ENCODE measurements at places on chromosomes 1 and 21.

DNA sequence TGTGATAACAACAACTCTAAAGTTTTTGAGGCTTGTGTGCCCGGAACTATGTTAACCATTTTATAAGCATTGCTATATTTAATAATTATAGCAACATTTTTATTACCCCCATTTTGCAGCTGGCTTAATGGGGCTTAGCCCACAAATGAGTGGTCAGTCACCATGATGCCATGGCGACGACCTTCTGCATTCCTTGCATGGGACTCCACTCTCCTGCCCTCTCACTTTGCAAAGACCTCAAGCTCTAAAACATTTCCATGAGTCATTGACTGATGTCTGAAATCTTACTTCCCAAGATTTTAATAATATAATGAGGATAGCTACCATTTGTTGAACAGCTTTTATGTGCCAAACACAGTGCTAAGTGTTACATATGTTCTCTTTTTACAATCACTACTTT lies 15.4 kb downstream of the NGF start:
- DNase-seq, result no peak
- no peak overlapping the region for H3K4me3 ChIP-seq
- peaks cover 17% of the 10 kb centered on the region for H3K4me1 ChIP-seq
- H3K27me3 ChIP-seq, result no peaks in the 10 kb centered on the region

- peaks cover 26% of the 10 kb centered on the region for H3K4me1 ChIP-seq
- peak; percentile 75 for DNase-seq
- no peak overlapping the region for H3K27ac ChIP-seq
- H3K36me3 ChIP-seq, result no peaks in the 10 kb centered on the region
Observed at GRCh38 chr21:39020751-39021477, 162.3 kb downstream of the PSMG1 start.

- DNase-seq, result no peak
- H3K4me1 ChIP-seq, result no peaks in the 10 kb centered on the region
- no peaks in the 10 kb centered on the region for H3K27me3 ChIP-seq
- H3K4me3 ChIP-seq, result no peak overlapping the region
Observed at GRCh38 chr1:92291372-92291999, 7.3 kb downstream of the GLMN start.

DNA sequence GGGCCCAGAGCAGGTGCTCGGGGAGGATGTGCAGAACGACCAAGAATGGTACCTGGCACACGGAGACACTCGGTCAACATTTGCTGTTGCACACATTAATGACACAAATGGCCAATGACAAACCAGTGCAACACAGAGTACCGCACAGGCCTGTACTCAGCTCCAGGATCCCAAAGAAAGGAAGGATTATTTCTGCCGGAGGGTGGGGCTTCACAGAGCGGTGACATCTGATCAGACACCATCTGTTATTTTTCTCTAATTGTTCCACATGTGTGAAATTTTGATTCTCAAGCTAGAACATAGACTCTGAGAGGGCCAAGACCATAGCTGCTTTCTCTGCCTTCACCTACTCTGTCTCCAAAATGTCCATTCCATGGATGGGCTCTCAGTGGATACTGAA lies 100.4 kb downstream of the MRPL37 start:
- DNase-seq, result no peak
- H3K4me3 ChIP-seq, result no peak overlapping the region
- H3K27ac ChIP-seq, result peak overlapping the region; percentile 60

DNA sequence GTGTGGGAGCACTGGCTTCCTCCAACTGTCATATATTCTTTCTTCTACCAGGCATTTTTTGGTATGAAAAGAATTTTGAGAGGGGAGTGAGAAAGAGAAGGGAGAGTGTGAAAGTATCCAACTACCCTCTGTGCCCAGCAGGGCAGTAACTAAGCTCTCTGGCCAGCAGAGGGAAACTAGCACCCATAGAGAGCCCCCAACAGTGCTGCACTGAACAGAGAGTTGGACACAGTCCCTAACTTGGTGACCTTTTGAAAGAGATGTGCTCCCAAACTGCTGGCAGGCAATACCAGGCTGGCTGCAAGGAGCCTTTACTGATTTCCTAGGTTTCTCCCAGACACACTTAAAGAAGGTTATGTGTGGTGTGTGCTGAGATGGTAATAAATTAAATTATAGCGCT lies 118.8 kb upstream of the PBX1 start:
- DNase-seq, result peak; percentile 24
- H3K4me3 ChIP-seq, result no peak overlapping the region
- no peaks in the 10 kb centered on the region for H3K4me1 ChIP-seq
- H3K36me3 ChIP-seq, result no peaks in the 10 kb centered on the region

- H3K36me3 ChIP-seq, result no peaks in the 10 kb centered on the region
- H3K27me3 ChIP-seq, result no peaks in the 10 kb centered on the region
- H3K4me1 ChIP-seq, result peaks cover 5% of the 10 kb centered on the region
Observed at GRCh38 chr1:227445746-227446145, 117.6 kb upstream of the ZNF678 start.

GRCh38 chr21:44258056-44258725 lies 3.5 kb downstream of the DNMT3L start:
- DNase-seq, result no peak
- H3K4me1 ChIP-seq, result no peaks in the 10 kb centered on the region

DNA sequence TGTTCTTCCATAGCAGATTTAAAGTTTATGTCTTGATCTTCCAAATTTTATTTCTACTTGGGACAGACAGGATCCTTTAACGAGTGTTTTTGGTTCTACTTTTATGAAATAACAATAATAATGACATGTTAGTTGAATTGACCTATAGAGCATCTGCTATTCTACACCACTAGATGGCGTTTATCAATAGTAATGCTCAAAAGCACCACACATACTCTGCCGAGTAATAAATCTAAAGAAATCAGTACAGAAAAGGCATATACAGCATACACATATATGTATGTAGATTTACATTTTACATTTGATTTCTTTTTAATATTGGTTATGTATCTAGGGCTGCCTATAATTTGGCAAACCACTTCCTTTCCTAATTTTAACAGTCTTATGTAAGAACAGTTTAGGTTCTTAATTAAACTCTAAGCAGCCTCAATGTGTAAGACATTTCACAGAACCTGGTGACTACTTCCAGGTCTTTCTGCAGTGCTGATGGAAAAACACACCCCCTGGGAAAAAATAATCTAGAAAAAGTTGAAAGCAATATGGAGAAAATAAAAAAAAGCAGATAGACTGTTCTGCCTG lies 5.9 kb upstream of the SIPA1L2 start:
- DNase-seq, result no peak
- H3K27ac ChIP-seq, result no peak overlapping the region
- no peak overlapping the region for H3K4me3 ChIP-seq
- no peaks in the 10 kb centered on the region for H3K4me1 ChIP-seq
- H3K27me3 ChIP-seq, result no peaks in the 10 kb centered on the region
- no peaks in the 10 kb centered on the region for H3K36me3 ChIP-seq

DNA sequence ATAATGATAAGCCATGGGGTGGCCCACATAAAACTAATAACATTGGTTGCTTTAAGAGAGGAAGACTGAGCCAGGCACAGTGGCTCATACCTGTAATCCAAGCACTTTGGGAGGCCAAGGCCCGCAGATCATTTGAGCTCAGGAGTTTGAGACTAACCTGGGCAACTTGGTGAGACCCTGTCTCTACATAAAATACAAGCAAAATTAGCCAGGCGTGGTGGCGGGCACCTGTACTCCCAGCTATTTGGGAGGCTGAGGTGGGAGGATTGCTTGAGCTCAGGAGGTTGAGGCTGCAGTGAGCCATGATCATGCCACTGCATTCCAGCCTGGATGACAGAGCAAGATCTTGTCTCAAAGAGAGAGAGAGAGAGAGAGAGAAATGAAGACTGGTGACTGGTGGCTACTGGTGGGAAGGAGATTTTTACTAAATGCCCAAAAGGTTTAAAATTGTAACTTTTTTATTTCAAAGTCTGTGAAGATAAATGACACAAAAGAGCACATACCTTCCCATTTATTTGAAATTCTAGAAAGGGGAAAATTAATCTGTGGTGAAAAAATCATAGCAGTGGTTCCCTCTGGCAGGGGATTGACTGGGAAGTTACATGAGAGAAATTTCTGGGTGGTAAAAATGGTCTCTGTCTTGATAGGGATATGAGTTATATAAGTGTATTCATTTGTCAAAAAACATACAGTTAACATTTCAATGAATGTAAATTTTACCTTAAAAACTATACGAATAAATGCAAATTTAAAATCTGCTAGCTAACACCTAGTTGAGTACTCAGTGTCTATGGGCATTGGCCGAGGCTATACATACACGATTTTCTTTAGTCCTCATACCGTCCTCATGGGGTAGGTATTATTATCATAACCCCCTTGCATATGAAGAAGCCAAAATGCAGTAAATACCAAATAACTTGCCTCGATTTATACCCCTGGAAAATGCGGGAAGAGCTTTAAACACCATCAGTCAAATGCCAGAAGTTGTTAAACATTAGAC lies 2.2 kb upstream of the NBPF1 start:
- no peak overlapping the region for H3K4me3 ChIP-seq
- no peaks in the 10 kb centered on the region for H3K36me3 ChIP-seq
- peaks cover 3% of the 10 kb centered on the region for H3K4me1 ChIP-seq
- no peaks in the 10 kb centered on the region for H3K27me3 ChIP-seq

- H3K36me3 ChIP-seq, result no peaks in the 10 kb centered on the region
- no peak overlapping the region for H3K27ac ChIP-seq
- H3K4me3 ChIP-seq, result no peak overlapping the region
Observed at GRCh38 chr1:87958716-87959115, 630.0 kb downstream of the LMO4 start.

GRCh38 chr21:39150877-39151276 lies 32.4 kb downstream of the PSMG1 start:
- no peak for DNase-seq
- no peaks in the 10 kb centered on the region for H3K27me3 ChIP-seq
- H3K27ac ChIP-seq, result no peak overlapping the region

DNA sequence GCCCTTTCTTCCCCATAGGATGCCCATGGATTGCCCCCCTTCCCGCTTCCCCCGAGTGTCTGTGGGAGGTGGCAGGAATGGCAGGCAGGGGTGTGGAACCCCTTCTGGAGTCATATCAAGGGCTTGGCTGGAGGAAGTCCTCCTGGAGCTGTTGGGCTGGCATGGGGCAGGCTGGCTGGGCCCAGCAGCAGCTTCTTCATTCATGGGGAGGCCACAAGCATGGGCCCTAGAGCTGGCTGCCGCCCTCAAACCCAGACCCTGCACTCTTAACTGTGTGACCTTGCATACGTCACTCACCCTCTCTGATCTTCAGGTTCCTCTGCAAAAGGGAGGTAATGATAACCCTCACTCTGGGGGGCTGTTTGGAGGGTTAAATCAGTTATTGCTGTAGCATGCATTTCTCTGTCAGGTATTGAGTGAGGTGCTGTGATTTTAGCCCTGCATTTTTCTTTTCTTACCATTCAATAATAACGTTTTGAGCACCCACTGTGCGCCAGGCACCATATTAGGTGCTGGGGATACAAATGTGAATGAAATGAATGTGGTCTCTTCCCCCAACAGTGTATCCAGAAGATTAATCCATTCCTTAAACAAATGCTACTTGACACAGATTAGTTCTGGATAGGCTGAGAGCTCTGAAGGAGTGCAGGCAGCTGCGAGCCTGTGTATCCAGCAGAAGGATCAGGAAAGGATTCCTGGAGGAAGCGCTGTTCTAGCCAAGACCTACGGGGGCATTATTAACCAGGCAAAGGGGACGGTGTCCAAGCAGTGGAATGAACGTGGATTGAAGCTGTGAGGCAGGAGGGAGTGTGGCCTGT lies 9.3 kb downstream of the PCSK9 start:
- no peak for DNase-seq
- H3K36me3 ChIP-seq, result no peaks in the 10 kb centered on the region

DNA sequence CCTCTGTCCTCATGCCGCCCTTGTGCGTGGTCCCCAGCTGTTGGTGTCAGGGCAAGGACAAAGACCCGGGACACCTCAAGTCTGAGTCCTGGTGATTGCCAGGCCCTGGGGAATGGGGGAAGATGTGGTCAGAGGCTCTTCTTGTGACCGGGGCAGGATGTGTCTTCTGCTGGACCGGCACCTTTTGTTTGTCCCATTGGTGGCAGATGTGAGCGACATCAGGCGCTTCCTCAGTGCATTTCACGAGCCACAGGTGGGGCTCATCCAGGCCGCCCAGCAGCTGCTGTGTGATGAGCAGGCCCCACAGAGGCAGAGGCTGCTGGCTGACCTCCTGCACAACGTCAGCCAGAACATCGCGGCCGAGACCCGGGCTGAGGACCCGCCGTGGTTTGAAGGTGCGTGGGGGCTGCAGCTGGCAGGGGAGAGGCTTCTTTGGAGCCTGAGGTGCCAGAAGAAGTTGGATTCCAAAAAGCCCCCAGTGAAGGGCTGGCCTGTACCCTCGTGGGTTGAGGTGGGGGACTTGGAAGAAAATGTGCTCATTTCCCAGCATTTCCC lies 8.4 kb downstream of the DFFB start:
- no peaks in the 10 kb centered on the region for H3K36me3 ChIP-seq
- no peaks in the 10 kb centered on the region for H3K4me1 ChIP-seq
- no peaks in the 10 kb centered on the region for H3K27me3 ChIP-seq
- no peak for DNase-seq

DNA sequence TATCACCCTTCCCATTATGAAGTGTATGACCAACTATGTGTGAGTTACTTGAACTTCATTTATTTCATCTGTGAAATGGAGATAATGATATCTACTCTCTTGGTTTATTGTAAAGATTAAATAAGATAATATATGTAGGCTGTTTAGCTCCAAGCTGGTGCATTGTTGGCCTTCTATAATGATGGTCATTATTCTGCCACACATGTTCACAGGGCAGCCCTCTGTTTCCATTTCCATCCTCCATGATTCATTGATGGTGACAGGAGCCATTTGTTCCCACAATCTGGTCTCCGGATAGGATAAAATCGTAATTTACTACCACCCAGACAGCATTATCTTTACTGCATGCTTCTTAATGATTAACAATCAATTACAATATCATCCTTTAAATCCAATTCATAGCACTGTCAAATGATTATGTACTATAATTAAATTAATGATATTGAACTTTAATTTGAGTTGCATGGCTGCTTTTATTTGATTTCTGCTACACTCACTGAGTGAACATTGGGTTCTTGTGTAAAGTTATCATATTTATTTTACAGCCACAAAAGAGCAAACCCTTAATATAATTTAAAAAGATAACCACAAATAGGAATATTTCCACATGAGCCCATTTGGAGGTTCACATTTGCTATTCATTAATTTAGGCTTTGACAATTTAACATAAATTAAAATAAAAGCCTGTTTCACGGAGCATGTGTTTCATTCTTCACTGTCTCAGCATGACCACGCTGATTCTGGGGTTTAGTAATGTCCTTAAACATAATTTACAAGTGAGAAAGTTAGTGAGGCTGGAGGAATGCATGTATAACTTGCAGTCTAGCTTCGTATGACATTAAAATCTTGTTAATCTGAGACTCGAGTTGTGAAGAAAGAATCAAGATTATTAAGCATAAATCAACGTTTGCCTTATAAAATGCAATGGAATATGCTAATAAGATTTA lies 596.4 kb upstream of the ZRANB2 start:
- H3K4me3 ChIP-seq, result no peak overlapping the region
- no peaks in the 10 kb centered on the region for H3K36me3 ChIP-seq
- H3K27ac ChIP-seq, result no peak overlapping the region
- DNase-seq, result no peak

DNA sequence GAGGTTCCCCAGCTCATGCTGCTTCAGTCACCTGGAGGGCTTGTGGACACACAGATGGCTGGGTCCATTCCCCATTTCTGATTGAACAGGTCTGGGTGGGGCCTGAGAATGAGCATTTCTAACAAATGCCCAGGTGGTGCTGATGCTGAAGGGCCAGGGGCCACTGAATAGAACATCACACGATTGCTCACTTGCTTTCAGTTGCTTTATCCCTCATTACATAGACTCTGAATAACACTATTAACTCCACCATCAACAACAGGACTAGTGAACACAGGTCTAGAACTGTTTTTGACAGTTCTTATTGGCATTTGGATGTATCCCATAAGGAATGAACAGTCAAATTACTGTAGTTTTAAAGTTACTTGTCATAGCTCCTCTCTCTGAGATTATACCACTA lies 12.1 kb downstream of the TRAPPC10 start:
- H3K4me3 ChIP-seq, result no peak overlapping the region
- H3K4me1 ChIP-seq, result peaks cover 12% of the 10 kb centered on the region
- H3K27me3 ChIP-seq, result no peaks in the 10 kb centered on the region
